ENCODE measurements at places on chromosomes 7 and 10. TPM values are rescaled to one million over a fixed set of nuclear protein-coding genes. Genes with fewer than 3 reads are reported as not detected.

Gene HYAL4
- not detected for total RNA-seq

Gene EPHB4
- total RNA-seq = 21.9 TPM

Gene MMP21
- total RNA-seq = 0.09 TPM

Gene CFTR
- total RNA-seq = 5.3 TPM

Gene EPO
- not detected for total RNA-seq

Gene TUBAL3
- 0.27 TPM for total RNA-seq

Gene IRF5
- total RNA-seq = 2.5 TPM

Gene INA
- total RNA-seq = 160 TPM

GRCh38 chr10:1745780-1746456 is 8.6 kb upstream of the ADARB2 start:
- no peak for DNase-seq

GRCh38 chr7:134075799-134076198 is 51.3 kb upstream of the LRGUK start:
- DNase-seq = no peak

GRCh38 chr10:113169853-113170460 is 219.9 kb downstream of the TCF7L2 start:
- no peak for DNase-seq

DNA sequence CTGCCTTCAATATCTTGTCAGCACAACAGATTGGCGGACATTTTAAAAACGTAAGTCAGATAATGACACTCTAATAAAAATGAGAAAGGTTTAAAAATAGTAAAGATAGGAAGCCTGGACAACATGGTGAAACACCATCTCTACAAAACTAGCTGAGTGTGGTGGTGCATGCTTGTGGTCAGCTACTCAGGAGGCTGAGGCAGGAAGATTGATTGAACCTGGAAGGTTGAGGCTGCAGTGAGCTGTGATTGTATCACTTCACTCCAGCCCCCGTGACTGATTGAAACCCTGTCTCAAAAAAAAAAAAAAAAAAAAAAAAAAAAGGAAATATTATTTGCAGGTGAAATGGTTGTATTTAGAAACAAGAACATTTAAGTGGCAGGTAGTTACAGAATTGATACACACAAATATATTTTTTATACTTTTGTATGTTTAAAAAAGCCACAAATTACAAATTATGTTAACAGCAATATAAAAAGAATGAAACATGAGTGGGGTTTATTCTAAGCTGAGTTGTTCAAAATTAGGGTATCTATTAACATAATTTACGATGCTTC is 141.9 kb downstream of the ADK start:
- no peak for DNase-seq

DNA sequence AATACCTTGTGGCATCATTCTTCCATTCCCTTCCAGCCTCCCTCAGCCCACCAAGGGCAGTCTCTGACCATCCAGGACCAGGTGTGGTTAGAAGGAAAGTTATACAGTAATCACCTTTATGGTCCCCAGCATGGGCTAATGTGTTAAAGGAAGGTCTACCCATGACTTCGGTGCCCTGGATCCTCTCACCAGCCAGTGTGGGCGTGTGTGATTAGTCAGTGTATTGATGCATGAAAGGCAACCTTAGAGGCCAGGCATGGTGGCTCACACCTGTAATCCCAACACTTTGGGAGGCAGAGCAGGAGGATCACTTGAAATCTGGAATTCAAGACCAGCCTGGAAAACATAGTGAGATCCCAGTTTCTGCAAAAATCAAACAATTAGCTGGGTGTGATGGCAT is 88.9 kb downstream of the APBB1IP start:
- no peak for DNase-seq

DNA sequence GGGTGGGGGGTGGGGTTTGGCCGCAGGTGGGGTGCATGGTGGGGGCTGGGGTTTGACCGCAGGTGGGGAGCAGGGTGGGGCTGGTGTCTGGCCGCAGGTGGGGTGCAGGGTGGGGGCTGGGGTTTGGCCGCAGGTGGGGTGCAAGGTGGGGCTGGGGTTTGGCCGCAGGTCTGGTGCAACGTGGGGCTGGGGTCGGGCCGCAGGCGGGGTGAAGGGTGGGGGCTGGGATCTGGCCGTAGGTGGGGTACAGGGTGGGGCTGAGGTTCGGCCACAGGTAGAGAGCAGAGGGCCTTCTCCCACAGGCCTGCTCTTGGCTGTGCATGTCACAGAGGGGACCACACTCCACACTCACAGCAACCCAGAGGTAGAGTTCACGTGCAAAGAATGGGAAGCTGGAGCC is 586.6 kb downstream of the PTPRN2 start:
- DNase-seq = no peak

- no peak for DNase-seq
Observed at GRCh38 chr7:1536743-1537534, 6.4 kb downstream of the MAFK start.

DNA sequence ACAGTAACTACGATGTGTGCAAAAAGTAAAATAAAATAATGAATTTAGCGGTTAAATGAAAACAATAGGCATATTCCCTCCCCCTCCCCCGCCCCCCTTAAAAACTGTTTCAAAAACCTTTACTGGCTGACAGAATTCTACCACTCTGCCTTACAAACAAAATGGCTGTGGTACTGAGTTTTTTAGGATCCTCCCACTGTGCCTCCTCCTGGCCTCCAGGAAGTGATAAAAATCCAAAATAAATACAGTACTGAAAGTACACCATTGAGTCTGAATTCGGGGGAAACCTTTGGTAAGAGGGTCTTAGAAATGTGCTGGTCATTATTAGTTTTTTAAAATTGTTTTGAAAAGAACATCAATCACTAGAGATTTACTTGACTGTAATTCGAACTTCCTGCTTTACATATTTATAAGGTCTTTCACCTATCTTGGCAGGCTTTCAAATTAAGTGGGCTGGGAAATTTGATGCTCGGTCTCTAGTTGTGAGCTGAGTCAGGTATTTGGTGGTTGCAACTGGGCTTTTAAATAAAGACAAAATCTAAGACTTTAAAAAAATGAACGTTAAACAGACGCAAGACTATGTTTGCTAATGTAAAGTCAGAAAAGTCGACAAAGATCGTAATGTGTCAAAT is 32.5 kb upstream of the EPC1 start:
- peak; percentile 39 for DNase-seq

DNA sequence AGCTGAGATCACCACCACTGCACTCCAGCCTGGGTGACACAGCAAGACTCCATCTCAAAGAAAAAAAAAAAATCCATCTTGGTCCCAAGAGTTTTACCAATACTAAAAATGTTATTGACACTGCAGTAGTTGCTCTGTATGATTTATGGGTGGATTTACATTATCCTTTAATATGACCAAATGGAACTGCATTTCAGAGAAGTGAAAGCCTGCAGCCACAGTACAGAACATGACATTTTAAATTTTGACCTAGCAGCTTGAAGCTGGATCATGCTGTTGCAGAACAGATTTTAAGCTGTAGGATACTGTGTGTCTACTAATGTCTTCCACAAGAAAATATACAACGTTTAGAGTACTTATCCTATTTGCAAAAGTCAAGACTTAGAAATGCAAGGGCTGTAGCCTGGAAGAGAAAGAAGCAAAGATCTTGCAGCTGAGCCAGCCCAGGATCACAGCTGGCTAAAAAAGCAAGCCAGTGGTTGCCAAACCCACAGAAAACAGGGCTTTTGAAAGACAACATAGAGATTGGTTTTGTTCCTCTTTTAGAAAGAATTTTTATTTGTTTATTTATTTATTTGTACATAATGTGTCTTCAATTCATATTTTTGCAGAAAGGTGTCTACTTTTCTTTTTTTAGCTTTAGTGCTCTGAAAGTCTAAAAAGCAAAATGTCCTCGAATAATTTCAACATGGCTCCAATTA is 55.2 kb upstream of the WNT16 start:
- no peak for DNase-seq

DNA sequence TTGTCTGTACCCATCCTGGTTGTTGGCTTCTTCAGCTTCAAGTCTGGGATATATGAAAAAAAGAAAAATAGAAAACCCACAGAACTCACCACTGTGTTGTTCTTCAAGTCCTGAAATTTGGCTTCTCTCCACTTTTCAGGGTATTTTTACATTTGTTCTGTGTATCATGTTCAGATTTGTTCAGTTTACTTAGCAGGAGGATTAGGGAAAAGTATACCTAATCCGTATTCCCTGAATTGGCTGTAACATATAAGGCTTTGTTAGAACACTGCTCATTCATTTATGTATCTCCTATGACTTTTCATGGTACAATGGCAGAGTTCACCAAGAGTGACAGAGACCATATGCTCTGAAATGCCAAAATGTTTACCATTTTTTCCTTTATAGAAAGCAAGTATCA is 146.9 kb downstream of the PTN start:
- no peak for DNase-seq

- no peak for DNase-seq
Observed at GRCh38 chr10:3526727-3527501, 258.1 kb downstream of the KLF6 start.

DNA sequence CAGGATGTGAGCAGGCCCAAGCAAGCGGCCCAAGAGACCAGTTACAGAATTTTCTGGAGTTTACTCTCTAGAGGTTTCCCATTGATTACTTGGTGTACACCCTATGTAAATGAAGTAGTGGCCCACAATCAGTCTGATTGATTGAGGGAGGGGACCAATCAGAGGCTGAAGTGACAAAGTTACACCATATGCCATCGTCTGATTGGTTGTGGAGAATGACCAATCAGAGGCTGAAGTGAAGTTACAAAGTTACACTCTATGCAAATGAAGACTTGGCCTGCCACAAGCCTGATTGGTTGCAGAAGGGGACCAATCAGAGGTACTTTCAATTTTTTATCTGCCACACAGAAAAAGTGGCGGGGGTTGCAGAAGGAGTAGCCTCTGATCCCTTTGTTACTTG is 83.7 kb downstream of the KIF20B start:
- no peak for DNase-seq

DNA sequence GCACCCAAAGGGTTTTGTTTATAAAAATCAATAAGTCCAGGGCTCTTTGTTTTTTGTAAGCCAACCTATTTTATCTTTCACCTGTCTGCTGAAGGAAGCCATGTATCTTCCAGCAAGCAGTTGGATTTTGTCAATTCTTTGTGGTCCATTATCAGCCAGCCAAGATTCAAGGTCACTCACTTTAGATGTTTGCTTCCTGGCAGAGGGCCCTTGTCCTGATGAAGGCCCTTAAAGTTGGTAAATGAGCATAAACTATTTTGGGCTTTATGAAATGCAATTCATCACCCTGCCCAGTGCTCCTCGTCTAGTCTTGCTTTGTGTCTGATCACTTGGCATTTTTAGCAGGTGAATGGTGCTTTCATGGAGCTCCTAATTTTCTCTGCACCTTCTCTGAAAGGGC is 1004.2 kb downstream of the GRID1 start:
- DNase-seq = no peak

- no peak for DNase-seq
Observed at GRCh38 chr7:134422638-134423037, 36.3 kb downstream of the AKR1B1 start.

DNA sequence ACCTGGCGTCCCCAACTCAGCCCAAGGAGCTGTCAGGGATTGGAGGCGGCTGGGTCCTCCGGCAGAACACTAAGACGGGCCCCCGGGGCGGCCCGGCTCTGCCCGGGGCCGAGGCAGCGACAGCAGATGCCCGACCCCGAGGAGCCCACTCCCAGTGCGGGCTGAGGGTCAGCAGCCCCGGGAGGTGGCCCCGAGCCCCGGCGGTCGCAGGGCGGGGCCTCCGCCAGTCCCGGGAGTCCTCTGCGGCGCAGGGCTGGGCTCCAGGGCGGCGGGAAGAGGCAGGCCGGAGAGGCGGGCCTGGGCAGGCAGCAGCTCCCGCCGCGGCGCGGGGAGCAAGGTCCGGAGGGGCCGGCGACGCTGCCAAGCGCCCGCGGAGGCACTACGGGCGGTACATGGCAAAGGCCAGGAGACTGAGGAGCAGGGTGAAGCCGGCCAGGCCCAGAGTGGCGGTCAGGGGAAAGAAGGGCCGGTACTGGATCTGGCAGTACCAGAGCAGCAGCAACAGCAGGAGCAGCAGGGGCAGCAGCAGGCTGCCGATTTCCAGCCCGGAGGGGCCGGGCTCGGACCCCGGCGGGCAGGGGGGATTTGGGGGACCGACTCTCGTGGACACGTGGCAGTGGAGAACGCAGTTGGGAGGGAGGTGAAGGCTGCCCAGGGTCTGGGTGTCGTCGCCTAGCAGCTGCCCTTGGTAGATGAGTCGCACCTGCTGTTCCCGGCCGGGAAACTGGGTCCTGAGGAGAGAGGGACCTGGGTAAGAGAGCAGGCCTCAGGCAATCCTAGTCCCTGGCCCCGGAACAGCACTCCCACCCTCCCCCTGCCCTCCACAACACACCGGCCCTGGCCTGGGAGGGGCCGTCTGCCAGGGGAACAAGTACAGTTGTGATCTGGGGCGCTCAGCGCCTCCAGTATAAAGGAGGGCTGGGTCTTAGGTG is 827 bp upstream of the FASTK start:
- no peak for DNase-seq

- DNase-seq = no peak
Observed at GRCh38 chr10:18423058-18423637, 228.2 kb downstream of the NSUN6 start.

- DNase-seq = no peak
Observed at GRCh38 chr10:60974463-60975149, 30.6 kb upstream of the RHOBTB1 start.

DNA sequence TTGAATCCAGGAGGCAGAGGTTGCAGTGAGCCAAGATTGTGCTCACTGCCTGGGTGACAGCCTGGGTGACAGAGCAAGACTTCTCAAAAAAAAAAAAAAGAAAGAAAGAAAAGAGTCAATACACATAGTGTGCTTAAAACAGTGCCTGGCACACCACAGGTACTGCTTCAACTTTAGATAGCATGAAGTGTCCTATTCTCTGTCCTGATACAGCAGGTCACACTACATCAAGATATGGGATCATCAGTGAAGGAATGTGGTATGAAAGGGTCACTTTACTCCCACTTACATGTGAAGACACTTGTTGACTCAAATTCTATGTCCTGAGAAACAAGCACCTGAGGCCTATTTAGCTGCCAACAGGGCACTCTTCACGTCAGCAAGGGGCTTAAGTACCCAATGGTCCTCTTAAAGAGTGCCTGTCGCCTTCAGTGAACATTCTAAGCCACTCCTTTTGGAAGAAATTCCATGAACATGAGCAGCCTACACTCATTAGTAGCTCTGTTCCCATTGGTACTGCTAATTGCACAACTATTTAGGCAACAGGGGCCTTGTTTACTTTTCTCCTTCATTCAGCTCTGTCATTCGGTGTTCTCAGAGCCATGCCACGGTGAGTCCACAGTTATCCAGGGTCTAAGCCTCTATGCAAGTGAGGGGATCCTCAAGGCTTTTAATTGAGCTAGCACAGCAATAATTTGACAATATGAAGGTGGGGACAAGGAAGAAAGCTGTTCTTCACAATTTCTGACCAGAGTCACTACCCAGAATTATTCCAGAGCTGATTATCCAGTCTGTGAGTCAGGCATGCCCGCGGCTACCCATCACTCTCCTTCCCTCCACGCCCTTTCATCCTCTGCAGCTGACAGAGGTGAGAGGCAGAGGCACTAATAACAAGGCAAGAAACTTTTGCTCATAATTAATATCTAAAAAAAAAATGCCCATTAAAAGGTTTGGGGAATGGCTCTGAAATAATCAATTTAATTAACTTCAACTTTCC is 56.6 kb upstream of the PTN start:
- DNase-seq = no peak
